ENCODE measurements at places on chromosomes 5 and 9.
A peak's percentile ranks its signal among the peaks of the same experiment; 100 is the strongest.

- DNase-seq, result no peak
Observed at GRCh38 chr5:172642051-172642409, 967 bp downstream of the NEURL1B start.

GRCh38 chr5:152332716-152333460, 72.2 kb downstream of the NMUR2 start:
- no peak for DNase-seq

- DNase-seq, result no peak
Observed at GRCh38 chr5:133746834-133747233, 134.5 kb upstream of the FSTL4 start.

DNA sequence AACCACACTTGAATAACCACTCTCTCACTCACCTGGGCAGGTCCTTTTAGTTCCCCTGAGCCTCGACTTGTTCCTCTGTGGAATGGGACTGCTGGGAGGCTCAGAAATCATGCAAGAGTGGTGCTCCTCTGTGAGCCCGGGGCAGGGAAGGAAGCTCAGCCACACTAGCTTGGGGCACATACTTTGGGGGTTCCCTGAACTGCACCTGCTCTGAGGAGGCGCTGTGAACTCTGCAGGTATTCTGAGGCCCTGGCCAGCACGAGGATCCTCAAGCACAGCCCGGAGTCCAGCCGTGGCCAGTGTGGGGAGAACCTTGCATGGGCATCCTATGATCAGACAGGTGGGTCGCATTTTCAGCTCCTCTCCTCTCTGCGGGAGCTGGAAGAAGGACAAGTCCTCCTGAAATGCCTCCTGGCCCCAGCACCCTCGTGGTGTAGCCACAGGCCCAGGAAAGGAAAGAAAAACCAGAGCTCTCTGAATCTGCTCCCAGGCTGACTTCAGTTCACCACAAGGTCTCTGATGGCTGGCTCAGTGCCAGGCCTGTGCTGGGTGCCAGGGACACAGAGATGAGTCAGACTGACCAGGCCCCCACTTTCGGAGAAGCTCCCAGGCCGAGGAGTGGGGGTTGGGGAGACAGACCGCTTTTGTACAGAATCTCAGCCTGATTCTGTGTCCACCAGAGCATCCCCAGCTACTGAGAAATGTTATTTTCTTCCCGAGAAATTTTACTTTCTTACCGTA, 11.9 kb downstream of the GLIPR2 start:
- peak; percentile 74 for DNase-seq

DNA sequence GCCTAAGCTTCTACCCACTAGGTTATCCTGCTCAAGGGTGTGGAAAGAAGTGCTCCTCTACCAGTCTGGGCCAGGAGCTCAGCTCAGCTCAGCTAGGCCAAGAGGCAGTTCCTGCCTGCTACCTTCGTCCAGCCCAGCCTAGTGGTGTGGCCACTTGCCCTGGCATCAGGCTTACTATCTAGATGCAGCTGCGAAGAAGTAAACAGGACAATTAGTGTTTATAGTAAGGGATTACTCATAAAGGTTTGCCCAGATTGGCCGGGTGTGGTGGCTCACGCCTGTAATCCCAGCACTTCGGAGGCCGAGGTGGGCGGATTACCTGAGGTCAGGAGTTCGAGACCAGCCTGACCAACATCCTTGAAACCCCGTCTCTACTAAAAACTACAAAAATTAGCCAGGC, 12.8 kb upstream of the SPATA24 start:
- DNase-seq, result no peak

- no peak for DNase-seq
Observed at GRCh38 chr9:21096172-21096900, 18.6 kb upstream of the IFNB1 start.

GRCh38 chr9:16410601-16411280, 459.7 kb downstream of the BNC2 start:
- DNase-seq, result no peak

GRCh38 chr9:137688725-137689124, 69.9 kb downstream of the EHMT1 start:
- no peak for DNase-seq

Measured in left lobe of liver (tissue), 2 donors.